ENCODE measurements at places on chromosomes 2 and 18. TPM values are rescaled to one million over a fixed set of nuclear protein-coding genes. Genes with fewer than 3 reads are reported as not detected.

Gene BOLL
- not detected for total RNA-seq

Gene PDCD1
- total RNA-seq = not detected

Gene LBX2
- total RNA-seq = 2.9 TPM

Gene SERPINB3
- not detected for total RNA-seq
